Activated CD8-positive, alpha-beta T cell treated with anti-CD3 and anti-CD28 coated beads, Interleukin-2, amount 10 ng/mL, durations not matched to agents 7 days and 5 days (primary cell): ENCODE measurements at places on chromosomes 11 and 22.

GRCh38 chr11:34631737-34632104, 10.8 kb downstream of the EHF start:
- DNase-seq = no peak

DNA sequence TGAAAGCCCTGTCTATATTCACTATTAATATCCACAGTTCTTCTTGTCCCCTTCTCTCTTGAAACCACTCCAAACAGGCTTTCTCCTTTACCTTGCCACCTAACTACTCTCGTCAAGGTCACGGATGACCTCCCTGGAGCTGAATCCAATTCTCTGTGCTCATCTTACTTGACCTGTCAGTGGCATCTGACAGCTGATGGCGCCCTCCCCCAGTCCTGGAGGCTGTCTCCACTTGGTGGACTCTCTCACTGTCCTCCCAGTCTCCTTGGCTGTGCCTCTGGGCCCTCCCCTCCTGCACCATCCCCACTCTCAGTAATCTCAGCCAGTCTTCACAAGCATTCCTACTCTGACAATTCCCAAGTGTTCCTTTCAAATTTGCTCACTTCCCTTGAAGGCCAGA, 8.7 kb downstream of the TNKS1BP1 start:
- no peak for DNase-seq

DNA sequence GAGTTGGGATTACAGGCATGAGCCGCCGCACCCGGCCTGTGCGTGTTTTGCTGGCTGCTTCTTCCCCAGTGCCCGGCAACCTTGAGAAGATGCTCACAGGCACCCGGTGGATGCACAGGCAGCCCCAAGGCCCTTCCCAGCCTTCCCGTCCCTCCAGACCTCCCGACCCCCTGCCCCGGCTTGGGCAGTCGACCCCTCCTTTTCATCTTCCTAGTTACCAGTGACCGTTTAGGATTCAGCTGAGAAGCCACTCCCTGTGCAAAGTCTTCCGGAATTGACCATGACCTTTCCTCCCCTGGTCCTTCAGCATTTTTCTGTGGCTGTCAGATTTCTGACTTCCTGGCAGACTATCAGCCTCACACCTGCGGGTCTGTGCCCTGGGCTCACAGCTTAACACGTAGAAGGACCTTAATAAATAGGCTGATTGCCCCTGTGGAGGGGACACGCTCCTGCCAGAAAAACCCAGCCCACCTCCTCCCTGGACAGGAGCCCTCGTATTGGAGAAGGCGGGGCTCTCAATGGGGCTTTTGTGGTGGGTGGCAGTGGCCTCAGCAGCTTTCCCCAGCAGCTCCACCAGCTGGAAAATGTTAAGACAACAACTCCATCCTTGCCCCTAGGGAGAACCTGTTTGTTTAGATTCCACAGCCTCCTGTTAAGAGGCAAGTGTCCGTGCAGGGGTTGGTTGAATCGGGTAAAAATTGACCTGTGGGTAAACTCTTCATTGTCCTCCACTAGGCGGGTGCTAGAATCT, 10.4 kb upstream of the ANO1 start:
- no peak for DNase-seq

GRCh38 chr22:35840302-35840739, 122.6 kb downstream of the APOL5 start:
- no peak for DNase-seq

DNA sequence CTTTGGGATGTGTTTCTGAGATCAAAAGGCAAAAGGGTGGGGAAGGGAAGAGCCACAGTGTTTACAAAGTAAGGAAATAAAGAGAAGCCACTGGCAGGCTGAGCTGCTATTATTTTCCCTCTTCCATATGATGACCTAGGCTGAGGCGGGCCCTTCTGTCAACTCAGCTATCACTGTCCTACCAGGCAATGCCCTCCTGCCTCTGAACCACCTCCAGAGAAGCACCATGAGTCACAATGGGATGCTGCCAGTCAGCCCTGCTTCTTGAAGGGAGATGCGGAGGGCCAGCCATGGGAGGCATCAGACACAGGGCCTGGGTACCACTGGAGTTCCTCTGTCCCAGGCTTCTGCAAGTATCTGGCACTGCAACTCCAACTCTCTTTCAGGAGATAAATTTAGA, 107.9 kb upstream of the BID start:
- DNase-seq = no peak

GRCh38 chr22:47206666-47207218, 444.3 kb downstream of the TBC1D22A start:
- no peak for DNase-seq

- no peak for DNase-seq
Measured at GRCh38 chr22:39356464-39356863, 6.7 kb downstream of the SYNGR1 start.

DNA sequence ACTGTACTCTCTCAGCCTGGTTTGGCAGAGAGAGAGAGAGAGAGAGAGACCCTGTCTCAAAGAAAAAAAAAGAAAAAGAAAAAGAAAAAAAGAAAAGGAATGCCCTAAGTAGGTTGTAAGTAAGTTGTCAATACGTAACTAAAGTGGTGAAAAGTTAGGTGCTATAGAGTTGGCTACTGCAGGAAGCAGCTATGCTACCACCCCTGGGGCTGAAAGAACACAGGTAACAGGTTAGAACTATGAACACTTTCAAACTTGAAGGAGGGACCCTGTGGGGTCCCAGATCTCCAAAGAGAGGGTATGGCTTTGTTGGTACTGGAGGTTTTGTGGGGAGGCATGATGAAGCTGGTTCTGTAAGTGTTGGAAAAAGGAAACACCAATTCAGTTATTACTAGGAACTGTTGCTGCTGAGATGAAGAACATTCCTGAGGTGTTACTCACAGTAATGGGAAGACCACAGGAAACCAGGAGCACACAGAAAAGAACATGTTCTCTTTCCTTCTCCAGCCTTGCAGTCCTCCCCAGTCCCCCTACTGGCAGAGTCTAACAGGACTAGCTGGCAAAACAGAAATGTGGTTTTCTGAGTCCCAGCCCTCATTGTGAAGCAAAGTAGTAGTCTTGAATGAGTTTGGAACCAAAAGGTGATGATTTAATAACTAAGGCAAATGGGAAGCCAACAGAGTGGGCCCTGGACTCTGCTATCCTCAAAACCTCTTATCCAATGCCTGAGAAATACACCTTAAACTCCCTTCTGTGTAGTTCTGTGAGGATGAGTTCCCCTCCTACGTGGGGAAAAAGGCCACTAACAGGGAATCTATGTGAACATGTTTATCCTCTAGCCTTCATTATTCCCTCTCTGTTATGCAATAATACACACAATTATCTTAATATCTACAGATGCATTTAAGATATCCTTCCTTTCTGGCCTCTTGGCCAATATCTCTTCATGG, 427.0 kb upstream of the DDI1 start:
- no peak for DNase-seq

- DNase-seq = no peak
Measured at GRCh38 chr11:92245700-92246271, 21.2 kb downstream of the FAT3 start.
